ENCODE measurements at places on chromosomes 7 and 10. TPM values are rescaled to one million over a fixed set of nuclear protein-coding genes. Genes with fewer than 3 reads are reported as not detected.
A peak's percentile ranks its signal among the peaks of the same experiment; 100 is the strongest.

GRCh38 chr7:28418966-28419365, 6.6 kb downstream of the CREB5 start:
- H3K27me3 ChIP-seq = peaks cover 29% of the 10 kb centered on the region
- no peak for DNase-seq
- H3K27ac ChIP-seq = no peak overlapping the region
- no peaks in the 10 kb centered on the region for H3K36me3 ChIP-seq
- no peaks in the 10 kb centered on the region for H3K4me1 ChIP-seq

PNPLA8 gene
- 18.9 TPM for total RNA-seq

- peak overlapping the region; percentile 87 for H3K4me3 ChIP-seq
- H3K27me3 ChIP-seq = no peaks in the 10 kb centered on the region
- DNase-seq = peak; percentile 90
- peaks cover 21% of the 10 kb centered on the region for H3K4me1 ChIP-seq
- peak overlapping the region; percentile 73 for H3K27ac ChIP-seq
- H3K36me3 ChIP-seq = no peaks in the 10 kb centered on the region
Observed at GRCh38 chr10:32980558-32981468, 22.8 kb upstream of the ITGB1 start.

DNA sequence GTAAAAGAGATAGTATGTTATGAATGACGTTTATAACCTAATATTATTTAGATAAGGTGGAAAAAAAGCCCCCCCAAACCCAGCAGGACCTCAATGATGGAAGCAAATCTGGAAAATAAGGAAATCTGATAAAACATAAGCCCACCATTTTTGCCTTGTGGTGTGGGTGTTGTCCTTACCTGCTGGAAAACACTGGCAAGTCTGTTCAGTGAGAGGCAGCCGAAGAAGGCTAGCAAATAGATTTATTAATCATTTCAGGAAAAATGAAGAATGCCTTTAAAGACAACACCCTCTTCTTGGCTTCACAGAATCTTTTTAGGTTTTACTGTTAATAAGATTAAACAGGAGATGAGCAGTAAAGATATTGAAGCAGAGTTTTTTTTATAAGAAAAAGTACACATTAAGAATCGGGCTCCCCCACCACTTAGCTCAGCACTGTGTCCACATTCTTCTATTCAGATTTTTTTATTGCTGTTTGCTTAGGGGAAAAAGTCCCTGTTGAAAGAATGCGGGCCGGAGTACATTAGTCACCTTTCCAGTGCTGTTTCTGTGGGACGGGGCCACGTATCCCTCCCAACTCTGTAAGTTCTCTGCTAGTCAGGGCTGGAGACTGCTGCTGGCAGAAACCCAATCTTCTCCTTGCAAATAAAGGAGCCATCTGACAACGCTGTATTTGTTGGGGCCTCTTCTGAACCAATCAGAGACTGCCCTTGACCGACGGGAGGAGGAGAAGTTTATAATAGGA, 104.1 kb downstream of the EVX1 start:
- H3K4me1 ChIP-seq = no peaks in the 10 kb centered on the region
- no peak overlapping the region for H3K27ac ChIP-seq
- DNase-seq = no peak

DNA sequence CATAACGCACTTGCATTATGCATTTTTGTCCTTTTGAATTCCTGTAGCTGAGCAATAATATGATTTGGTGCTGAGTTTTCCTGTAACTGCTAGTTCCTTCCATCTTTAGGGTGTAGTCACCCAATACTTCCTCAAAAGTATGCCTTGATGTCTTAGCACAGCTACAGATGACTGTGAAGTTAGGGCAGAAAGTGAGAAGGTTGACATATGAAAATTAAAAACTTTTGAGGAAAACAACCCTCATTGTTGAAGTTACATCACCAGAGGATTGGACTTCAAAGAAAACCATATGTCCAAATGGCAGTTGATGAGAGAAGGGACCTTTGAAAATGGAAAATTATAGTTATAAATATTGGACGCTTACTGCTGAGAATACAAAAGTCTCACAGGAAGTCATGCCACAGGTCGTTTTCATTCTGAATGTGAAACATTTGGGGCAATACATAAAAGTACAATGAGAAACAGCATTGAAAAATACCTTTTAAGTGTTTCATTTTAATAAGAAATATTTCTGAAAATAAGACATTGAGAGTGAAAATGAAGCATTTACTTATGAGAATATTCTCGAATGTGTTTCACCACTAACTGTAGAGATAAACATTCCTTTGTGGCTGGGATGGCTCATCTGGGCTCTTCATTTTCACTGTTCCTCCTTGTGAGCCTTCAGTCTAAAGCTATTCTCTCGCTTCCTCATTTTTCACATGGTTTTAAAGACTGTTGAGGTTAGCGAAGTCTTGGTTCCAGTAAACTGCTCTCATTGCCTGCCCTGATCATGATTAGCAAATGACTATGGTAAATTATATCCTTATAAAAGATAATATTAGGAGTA, 61.4 kb upstream of the NME8 start:
- peaks cover 6% of the 10 kb centered on the region for H3K4me1 ChIP-seq
- H3K27me3 ChIP-seq = peaks cover 6% of the 10 kb centered on the region
- H3K36me3 ChIP-seq = no peaks in the 10 kb centered on the region

DNA sequence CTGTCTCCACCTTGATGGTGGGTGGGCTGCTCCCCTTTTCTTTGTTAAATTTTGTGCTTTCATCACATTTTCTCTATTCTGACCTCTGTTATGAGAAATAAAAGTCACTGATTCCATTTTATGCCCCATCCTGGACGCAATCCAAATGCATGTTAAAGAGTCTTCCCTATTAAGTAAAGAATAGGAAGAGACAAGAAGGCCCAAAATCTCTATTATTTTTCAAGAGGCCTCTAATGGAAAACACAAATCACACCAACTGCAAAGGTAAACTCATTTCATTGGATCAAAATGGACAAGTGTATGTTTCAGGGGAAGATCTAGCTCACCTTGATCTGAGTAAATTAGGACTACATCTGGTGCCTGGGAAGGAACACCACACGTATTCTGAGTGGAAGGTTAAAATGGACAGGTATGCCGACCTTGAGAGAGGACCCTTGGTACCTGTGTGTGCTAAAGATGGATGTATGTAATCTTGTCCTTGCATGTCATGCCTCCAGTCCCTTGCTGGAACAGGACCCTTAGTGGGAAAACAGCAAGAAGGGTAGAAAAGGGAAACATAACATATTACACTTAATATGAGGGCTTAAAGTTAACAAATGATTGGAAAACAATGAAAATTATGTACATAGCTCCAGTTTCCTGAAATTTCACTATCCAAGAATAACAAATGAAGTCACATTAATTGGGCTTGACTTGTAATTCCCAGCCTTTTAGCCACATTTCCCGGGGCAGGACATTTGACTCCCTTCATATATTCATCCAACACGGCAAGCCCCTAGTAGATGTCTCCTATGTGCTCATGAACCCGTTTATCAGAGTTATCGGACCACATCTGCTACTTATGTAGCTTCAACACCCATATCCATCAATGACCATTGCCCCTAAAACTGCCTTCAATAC, 7.6 kb downstream of the IFIT2 start:
- peaks cover 33% of the 10 kb centered on the region for H3K36me3 ChIP-seq
- H3K27me3 ChIP-seq = no peaks in the 10 kb centered on the region
- H3K4me1 ChIP-seq = peaks cover 5% of the 10 kb centered on the region
- DNase-seq = no peak
- no peak overlapping the region for H3K4me3 ChIP-seq
- H3K27ac ChIP-seq = no peak overlapping the region

Data from activated naive CD4-positive, alpha-beta T cell treated with anti-CD3 and anti-CD28 coated beads for 36 hours (primary cell).